ENCODE measurements at places on chromosomes 2 and 18.

GRCh38 chr2:176834226-176834625 is 378.4 kb upstream of the HNRNPA3 start:
- no peak for DNase-seq

GRCh38 chr2:96138179-96139145 is at the start of gene ASTL:
Gene ASTL, minus strand, starts transcription at chr2:96138502. Its CDS starts 66 bp downstream, at chr2:96138436.
- peak; percentile 32 for DNase-seq

- DNase-seq, result no peak
These were observed 58.8 kb upstream of the HDAC4 start for GRCh38 chr2:239459606-239460005.

- no peak for DNase-seq
These were observed 897.5 kb downstream of the SUCLG1 start for GRCh38 chr2:83561592-83561991.

DNA sequence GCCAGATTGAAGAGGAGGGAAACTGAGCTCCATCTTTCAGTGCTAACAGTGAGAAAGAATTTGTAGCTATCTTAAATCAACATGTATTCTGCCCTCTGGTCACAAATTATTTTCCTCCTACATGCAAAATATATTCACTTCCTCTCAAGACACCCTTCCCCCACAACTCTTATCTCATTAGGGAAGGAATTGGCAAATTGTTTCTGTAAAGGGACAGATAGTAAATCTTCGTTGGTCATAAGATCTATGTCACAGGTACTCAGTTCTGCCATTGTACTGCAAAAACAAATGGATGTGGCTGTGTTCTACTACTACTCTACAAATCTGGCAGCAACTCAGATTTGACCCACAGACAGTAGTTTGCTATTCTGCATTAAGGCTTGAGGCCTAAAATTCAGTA is 53.0 kb upstream of the CYP20A1 start:
- no peak for DNase-seq

DNA sequence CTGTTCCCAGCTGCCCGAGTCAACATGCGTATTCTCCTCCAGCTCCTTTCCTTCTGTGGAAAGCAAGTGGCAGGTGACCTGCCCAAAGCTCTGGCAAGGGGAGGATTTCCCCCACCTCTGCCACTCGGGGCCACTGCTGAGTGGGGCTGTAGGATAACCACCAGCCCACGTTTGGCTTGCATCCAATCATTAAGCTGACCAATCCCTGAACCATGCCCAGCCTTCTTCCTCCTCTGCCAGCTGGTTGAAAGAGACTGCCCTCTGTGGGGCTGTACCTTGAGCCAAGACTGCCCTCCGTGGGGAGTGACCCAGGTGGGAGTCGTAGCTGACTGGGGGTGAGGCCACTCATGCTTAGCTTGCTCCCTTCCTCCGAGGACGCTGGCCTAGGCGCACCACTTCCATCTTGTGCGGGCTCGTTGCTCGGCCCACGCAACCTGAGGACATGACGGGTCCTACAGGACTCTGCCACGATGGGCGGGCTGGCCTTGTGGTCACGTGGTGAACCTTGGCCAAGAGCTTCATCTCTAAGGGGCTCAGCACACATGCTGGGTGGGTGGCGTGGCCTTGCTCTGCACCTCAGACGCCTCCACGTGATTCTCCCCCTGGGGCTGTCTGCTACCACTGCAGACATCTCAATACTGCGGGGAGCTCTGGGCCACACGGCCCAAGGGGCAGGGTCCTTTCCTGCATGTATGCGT is 112.1 kb downstream of the NDUFA10 start:
- DNase-seq, result no peak

DNA sequence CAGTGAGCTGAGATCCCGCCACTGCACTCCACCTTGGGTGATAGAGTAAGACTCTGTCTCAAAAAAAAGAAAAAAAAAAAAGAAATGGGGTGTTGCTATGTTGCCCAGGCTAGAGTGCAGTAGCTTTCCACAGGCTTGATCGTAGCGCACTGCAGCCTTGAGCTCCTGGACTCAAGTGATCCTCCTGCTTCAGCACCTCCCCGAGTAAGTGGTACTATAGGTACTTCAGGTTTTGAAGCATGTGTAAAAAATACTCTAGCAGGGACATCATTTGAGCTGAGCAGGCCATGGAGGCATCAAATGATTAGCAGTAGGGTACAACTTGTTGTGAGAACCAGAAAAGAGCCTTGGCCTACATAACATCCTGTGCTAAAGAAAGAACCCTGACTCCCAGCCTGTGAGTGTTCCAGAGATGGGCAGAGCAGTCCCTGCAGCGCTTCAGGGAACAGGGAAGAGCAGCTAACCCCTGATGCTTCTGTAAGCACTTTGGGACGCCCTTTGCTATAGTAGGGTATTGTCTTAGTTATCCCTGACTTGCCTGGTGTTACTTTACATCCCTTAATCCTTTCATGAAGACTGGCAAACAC is 119.1 kb downstream of the NEDD4L start:
- DNase-seq, result no peak

GRCh38 chr18:36638224-36638623 is 190.6 kb downstream of the TPGS2 start:
- DNase-seq, result no peak

GRCh38 chr2:28452534-28453081 is 43.3 kb upstream of the PLB1 start:
- peak; percentile 53 for DNase-seq

DNA sequence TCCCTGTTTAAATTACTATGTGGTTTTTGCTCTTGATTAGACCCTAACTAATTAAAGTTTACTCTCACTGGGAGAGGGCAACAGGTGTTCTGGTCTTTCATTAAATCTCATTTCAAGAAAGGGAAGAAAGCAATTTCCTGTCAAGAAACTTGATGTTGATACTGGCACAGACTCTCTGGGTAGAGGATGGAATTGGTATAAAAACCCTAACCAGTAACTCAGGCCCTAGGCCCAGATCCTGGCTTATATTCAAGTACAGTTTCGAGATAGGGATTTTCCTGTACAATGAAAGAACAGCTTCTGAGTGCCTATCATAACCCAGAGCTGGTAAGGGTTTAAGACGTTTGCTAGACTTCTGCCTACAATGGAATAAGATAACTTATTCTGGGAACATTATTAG is 61.6 kb upstream of the ACYP2 start:
- no peak for DNase-seq

- no peak for DNase-seq
These were observed 418.6 kb downstream of the CMPK2 start for GRCh38 chr2:6446938-6447608.

GRCh38 chr2:3503483-3503882 is 15.8 kb downstream of the ADI1 start:
- DNase-seq, result no peak

DNA sequence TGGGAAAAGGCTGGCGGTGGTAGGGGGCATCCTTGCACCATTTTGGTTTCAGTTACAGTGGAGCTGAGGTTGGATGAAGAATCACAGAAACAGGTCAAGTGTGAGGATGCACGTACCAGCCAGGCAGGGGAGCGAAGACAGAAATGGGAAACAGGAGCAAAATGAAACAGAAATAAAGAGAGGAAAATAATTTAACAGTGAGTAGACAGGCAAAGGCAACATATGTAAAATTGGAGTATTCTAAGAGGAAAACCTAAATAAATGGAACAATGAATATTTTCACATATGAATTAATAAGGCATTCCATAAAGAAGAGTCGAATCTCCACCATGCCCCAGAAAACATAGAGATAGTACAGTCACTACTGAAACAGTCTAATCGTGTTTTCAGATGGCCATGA is 29.7 kb downstream of the LRRFIP1 start:
- no peak for DNase-seq

DNA sequence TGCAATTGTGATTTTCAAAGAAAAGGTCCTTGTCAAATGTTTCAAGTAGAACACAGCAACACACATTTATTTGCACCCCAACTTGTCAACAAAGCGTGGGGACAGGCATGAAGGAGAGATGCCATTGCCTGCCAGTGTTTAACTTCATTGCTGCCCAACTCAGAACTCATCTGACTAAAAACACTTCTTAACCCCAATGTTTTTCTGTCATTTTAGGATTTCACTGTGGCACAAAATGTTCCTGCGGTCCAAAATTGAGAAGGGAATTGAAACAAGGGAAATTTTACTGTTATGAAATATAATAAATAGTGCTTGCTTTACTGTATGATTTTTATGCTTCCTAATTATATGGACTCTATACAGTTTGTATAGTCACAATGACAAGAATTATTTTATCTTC is 45.7 kb downstream of the PMAIP1 start:
- no peak for DNase-seq

GRCh38 chr18:24672165-24672941 is 211.9 kb downstream of the HRH4 start:
- DNase-seq, result no peak

GRCh38 chr2:188416367-188416766 is 124.7 kb downstream of the GULP1 start:
- no peak for DNase-seq

GRCh38 chr2:127640082-127641072 is 5.6 kb upstream of the GPR17 start:
- no peak for DNase-seq

DNA sequence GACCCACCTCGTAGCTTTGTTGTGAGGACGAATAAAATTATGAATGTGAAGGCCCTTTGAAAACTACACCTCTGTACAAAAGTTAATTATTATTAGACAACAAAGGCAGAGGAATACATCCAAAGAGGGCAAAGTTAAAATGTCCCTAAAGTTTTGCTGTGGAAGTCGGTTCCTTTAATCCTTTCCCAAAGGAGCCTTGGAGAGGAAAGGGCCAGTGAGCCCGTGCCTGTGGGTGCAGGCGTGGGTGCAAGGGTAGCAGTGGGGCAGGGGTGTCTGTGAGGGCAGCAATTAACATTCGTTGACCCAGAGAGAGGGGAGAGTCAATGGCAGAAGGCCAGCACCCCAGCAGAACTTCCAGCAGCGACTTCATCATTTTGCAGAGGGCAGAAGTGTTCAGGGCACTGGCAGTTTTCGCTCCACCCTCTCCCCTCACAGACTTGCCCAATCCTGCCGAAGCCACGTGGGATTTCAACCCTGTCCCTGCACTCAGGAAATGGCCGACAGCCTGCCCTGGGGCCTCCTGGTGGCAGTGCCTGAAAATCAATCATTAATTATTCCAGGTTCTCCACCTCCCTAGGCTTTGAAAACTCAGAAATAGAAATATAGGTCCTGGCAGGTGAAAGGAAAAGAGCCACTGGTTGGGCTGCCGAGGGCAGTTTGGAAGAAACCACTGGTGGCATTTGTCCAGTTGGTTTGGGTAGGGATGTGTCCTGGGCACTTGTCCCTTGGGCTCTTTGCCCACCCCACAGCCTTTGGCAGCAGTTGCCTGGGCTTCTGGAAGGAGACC is 4.2 kb upstream of the PAX8 start:
- peak; percentile 45 for DNase-seq

GRCh38 chr2:171706152-171706803 is 19.0 kb downstream of the DYNC1I2 start:
- no peak for DNase-seq

DNA sequence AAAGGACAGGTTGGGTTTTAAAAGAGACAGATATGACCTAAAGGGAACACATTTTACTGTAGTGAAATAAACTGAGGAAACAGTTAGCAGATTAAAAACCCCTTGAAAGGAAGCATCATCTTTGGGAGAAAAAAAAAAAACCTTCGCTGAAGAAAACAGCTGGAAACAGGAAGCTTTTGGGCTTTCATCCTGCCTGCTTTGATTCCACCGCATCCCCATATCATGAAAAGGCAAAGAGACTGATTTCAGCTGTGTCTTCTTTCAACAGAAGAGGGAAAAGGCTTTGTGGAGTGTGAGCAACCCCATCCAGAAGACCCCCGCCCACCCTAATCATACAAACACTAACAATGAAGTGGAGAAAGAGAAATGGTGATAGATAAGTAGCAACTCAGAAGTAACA is 86.4 kb downstream of the TCF4 start:
- no peak for DNase-seq

DNA sequence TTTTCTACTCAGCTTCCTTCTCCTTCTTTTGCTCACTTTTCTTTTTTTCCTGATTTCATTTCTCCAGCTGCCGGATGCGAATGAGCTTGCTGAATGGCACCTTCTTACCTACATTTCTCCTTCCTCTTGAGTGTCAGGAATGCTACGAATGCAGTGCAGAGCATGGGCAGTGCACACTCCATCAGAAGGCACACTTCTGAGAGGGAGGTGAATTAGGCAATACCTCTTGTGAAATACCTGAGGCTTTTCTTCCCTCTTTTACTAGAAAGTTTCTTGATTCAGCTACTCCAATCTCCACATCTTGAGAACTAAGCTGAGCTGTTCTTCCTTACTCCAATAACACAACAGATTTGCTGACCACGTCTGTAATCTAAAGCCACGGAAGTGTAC is 51.1 kb downstream of the PLEKHM3 start:
- DNase-seq, result no peak

DNA sequence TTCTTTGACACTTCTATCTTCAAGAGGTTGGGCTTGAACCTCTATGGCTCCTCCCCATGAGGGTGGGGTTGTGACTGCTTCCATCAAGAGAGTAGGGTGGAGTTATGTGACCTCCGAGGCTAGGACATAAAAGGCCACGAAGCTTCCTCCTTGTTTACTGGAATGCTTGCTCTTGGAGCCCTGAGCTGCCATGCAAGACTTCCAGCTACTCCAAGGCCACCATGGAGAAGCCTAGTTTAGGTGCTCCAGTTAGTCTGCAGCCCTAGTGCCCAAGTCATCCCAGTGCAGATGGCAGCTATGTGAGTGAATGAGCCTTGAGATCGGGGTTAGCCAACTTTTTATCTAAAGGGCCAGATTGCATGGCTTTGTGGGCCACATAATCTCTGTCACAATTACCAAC is 2.4 kb upstream of the MERTK start:
- no peak for DNase-seq
